ENCODE measurements at places on chromosomes 5 and 9.

GRCh38 chr5:16178745-16179372 lies 732 bp downstream of the MARCHF11 start:
- no peak for DNase-seq

GRCh38 chr9:100072805-100073204 lies 26.0 kb downstream of the ERP44 start:
- no peak for DNase-seq

DNA sequence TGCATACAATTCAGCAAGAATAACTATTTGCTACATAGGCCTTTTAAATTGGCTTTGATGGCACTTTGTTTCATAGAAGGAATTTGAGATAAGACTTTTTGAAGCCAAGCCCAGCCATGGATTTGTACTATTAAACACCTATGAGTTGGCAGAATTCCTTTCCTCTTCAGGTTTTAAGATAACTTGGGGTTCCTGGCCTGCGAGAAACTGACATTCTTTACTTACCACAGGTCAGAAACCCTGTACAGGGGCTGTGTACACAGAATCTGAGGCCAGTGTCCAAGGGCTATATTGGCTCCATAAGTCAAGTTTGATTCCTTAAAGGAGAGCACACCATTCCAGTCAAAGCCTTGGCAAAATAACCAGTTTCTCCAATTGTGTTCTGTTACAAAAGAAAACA lies 10.8 kb upstream of the BTNL3 start:
- no peak for DNase-seq

- no peak for DNase-seq
Observed at GRCh38 chr5:68740226-68740910, 353.4 kb upstream of the SLC30A5 start.

DNA sequence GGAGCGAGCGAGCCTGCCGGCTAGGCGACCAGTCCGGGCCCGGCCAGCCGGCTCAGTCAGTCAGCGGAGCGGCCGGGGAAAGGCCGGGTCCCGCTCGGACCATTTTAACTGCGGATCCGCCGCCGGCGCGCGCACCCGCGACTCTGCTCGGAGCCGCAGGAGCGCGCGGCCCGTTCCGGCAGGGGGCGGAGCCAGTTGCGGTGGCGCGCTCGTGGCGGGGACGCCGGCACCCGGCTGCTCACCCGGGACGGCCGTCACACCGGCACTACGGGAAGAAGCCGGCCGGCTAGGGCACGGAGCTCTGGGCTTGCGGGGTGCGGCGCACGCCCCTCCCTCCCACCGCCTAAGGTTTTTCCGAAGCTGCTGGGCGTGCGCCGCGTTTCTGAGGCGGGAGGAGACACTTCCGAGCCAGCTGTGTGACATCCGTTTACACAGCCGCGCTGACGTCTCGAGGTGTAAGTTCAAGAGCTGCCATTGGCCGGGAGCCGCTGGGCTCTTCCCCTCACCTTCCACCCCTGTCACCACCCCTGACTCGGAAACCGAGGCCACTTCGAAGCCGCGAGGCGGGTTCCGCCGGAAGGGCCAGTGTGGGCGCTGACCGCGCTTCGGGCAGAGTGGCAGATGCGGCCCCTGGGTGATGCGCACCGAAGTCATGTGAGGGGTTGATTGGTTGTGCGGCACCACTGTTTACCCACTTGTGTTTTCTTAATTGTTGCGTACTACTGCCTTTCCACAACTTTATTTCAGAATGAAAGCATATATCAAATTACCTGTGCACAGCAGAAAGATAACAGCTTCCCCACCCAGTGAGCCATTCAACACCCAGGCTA lies at the start of gene FBXL17:
Gene FBXL17 (minus strand): TSS at position 145 of the 830 bp plus-strand sequence.
- DNase-seq = no peak

- DNase-seq = no peak
Observed at GRCh38 chr9:112194969-112195431, 19.9 kb upstream of the SUSD1 start.

DNA sequence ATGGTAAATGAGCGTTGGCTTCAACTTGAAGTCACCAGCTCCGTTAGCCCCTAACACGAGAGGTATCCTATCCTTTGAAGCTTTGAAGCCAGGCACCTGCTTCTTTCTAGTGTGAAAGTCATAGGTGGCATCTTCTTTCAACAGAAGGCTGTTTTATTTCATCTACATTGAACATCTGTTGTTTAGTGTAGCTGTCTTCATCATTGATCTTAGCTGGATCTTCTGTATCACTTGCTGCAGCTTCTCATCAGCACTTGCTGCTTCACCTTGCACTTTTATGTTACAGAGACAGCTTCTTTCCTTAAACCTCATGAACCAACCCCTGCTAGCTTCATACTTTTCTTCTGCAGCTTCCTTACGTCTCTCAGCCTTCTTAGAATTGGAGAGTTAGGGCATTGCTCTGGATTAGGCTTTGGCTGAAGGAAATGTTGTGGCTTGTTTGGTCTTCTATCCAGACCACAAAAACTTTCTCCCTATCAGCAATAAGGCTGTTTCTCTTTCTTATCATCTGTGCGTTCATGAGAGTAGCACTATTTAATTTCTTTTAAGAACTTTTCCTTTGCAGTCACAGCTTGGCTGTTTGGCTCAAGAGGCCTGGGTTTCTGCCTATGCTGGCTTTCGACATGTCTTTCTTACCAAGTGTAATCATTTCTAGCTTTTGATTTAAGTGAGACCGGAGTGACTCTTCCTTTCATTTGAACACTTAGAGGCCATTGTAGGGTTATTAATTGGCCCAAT lies 47.2 kb downstream of the PCSK5 start:
- DNase-seq = no peak

- DNase-seq = no peak
Observed at GRCh38 chr5:89981878-89982773, 427.4 kb downstream of the CETN3 start.

DNA sequence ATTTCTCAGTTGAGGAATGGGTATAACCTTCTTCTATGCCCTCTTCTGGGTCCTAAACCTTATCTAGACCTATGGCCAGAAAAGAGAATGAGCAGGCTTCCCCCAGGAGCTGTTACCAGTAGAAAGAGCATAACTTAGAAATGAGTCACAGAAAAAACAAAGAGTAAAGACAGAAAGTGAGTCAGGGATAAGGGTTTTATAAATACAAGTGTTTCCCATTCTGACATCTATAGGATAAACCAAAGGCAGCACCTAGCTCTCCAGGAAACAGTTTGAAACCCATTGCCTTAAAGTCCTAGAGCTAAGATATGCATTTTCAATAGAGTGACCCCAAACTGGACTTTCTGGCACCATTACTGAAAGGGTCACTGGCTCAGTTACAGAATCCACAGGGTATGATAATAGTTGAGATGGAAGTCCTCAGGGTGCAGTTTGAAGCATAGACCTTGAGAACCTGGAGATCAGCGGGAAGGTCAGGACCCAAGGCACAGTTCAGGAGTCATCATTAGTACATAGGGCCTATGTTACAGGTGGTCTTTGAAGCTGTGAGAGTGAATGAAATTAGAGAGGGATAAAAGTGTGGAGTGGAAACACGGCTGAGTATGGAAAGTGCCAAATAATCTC lies 42.7 kb upstream of the LIFR start:
- DNase-seq = no peak

GRCh38 chr5:176610435-176610773 lies 448 bp upstream of the GPRIN1 start:
- DNase-seq = no peak

- no peak for DNase-seq
Observed at GRCh38 chr9:95879591-95879990, 4.1 kb downstream of the ERCC6L2 start.

DNA sequence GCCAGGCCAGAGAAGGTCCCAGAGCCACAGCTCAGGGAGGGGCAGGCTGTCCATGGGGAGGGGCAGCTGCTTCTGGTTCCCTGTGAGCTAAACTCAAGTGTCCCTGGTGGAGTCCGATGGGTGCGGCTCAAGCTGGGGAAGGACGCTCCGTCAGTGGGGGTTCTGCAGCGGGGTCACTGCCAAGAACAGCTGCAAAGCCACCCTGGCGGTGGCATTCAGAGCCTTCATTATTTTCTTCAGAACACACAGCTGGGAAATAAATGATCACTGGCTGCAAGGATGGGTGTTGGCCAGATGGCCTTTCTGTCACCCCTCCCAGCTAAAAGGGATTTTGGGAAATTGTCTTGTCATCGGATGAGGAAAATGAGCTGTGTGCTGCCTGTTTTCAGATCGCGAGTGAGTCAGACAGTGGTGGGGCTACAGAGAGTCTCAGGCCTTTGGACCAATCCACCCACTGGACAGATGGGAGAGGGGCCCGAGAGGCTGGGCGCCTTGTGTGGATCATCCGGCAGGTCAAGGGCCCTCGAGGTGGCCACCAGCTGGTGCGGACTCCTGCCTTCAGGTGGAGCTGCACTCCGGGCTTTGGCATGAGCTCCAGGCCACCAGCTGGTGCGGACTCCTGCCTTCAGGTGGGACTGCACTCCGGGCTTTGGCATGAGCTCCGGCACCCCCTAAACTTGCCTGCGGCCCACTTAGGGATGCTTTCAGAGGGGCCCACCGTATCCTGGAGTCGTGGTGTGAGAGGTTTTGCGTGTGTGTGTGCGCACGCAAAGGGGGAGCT lies 17.9 kb upstream of the GFPT2 start:
- DNase-seq = no peak

DNA sequence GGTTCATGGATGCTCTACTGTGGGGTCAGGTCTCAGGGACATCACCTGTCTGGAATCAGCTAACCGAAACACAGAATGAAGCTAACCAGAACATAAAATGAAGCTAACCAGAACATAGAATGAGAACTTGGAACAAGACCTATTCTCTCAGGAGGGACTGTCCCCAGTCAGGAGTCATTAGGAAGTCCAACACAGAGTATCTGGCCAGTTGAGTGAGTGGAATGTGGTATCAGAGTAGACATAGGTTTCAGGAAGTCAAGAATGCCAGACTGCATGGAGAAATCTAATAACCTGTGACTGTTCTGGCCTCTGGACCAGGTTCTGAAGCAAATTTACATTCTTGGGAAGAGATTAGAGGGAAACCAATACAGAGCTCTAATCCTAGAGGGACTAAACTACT lies 609.6 kb downstream of the PRELID2 start:
- DNase-seq = no peak

GRCh38 chr5:317086-317811 lies 4.3 kb upstream of the AHRR start:
- DNase-seq = no peak
